ENCODE measurements at places on chromosomes 1 and 21.

GRCh38 chr1:40477678-40478053 lies 576 bp downstream of the ZFP69 start:
- no peak for DNase-seq

GRCh38 chr21:45131537-45131999 lies 57.2 kb downstream of the ADARB1 start:
- DNase-seq: no peak

DNA sequence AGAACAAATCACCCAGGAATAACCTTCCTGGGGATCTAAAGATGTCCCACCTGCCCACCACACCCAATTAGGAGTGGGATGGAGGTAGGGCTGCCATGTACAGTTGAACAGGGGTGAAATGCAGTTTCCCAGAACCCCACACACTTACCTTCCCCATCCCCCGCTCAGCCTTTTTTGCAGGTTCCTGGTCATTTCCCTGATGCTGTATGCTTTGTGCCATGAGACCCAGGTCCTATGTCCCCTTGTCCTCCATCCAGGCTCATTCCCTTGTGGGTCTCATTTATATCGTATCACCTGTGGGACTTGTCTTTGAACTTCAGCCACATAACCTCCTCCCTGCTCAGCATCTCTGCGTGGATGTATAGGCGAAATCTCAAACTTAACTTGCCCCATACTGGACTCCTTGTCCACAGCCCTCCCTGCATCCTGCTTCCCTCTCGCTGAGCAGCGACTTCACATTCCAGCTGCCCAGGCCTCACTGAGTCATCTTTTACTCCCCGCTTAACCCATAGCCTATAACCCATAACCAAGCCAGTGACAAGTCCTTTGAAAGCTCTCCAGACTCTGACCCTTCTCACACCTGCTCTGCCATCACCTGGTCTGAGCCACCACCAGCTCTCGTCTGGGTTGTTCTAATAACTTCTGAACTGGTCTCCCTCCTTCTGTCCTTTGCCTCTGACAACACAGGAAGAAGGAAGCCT lies 4.7 kb downstream of the LDLRAD2 start:
- no peak for DNase-seq

- DNase-seq: no peak
Observed at GRCh38 chr1:214236477-214236876, 44.5 kb upstream of the SMYD2 start.

DNA sequence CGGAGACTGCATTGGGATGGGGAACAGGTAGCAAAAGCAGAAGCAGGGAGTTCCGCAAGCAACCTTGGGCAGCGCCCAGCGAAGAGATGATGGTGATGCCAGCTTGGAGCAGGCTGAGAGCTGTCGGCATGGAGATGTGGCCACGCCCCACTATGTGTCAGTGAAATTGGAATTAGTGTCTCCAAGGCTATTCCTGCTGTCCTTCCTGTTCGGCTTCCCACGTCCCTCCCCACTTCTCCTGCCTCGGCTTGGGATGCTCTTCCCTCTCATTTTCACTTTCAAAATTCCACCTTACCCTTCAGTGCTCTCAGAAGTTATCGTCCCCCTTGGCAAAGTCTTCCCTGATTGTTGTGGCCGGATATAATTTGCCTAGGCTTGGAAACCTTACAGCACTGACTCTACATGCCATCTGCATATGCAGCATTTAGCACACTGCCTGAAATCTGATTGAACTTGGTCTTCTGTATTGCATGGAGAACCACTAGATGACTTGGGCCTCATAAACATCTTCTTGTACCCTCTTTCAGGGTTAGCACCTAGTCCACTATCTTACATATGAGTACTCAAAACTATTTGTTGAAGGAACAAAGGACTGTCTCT lies 270.7 kb upstream of the RUNX1 start:
- DNase-seq: no peak

GRCh38 chr1:109620401-109620791 lies 759 bp downstream of the AMPD2 start:
- DNase-seq: no peak

DNA sequence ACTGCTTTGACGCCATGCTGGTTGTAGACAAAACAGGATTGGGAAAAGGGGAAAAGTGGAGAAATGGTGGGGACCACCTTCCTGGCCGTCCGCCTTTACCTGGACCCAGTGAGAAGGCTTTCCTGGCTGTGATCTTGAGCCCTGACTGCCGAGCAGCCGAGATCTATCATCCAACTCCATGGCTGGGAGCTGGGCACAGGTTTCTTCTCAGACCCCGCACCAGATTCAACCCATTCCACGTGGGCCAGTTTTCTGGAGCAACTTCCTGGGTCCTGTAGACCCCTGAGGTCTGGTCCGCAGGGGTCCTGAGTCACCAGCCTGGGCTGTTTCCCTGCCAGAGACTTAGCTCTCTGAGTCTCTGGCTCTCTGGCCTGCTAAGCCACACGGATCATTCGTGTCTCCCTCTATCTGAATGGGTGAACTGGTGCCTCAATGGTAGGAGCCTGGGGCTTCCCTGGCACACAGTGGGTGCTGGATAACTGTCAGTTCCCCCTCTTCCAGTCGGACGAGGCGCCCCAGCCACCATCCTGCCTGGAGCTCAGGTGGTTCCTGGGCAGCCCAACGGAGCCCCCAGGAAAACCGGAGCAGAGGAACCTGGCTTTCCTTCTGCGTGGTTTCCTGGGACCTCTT lies 4.5 kb upstream of the NPHP4 start:
- DNase-seq: no peak

DNA sequence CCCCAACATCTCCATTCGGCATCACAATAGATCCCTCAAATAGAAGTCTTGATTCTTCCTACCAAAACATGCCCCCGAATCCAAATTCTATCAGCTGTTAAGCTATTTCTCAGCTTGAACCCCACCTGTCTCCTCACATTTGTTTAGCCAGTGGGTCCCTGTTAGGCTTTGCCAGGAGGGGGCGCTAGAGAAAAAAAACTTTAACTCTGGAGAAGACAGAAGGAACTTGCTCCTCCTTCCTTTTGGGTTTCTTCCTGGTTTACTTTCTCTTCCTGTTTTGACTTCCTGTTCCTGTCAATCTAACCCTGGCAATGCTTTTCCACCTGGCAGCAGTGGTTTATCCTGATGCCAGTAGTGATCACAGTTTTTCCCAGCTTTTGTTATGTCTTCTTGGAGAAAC lies 95.6 kb upstream of the KCNK1 start:
- no peak for DNase-seq

- no peak for DNase-seq
Observed at GRCh38 chr1:87179851-87180519, 148.7 kb upstream of the LMO4 start.

DNA sequence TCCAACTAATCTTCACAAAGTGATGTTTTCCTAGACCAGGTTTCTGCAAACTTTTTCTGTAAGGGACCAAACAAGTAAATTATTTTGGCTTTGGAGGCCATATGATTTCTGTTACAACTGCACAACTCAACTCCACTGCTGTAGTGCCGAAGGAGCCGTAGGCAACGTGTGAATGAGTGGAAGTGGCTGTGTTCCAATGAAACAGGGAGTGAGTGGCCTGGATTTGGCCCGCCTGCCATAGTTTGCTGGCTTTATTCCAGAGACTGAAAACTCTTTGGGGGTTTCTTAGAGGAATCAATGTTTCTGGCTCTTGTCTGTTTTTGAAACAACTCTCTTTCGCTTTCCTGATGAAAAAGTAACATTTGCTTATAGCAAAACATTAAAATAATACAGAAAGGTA lies 12.6 kb upstream of the ACTL8 start:
- no peak for DNase-seq

DNA sequence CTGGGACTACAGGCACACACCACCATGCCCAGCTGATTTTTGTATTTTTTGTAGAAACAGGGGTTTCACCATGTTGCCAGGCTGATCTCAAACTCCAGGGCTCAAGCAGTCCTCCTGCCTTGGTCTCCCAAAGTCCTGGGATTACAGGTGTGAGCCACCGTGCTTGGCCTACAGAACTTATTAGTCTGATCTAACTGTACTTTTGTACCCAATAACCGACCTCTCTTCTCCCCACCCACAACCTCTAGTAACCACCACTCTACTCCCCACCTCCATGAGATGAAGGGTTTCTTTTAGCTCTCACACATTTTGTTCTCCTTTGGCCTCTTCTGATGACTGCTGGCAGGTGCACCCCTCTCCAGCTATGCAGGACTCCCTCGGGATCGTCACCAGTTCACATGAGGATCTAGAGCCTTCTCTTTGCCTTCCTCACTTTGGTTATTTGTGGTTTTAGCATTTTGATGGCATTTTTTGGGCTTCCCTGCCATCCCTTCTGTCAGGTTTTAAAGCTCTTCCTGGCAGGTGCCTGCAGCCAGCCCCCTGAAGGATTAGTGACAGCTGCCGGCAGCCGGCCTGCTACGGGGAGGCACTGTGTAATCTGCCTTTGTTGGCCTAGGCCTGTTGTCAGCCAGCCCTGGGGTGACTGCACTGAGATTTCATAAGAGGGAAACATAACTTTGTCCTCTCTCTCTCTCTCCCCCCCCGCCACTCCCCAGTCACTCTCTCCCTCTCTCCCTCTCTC lies 99.8 kb upstream of the ATP1A1 start:
- no peak for DNase-seq

- no peak for DNase-seq
Observed at GRCh38 chr1:246680696-246681130, 43.5 kb upstream of the SCCPDH start.

- DNase-seq: no peak
Observed at GRCh38 chr21:38958940-38959691, 153.4 kb downstream of the ETS2 start.

GRCh38 chr1:89804642-89805237 lies 16.1 kb upstream of the LRRC8D start:
- DNase-seq: peak; percentile 38

DNA sequence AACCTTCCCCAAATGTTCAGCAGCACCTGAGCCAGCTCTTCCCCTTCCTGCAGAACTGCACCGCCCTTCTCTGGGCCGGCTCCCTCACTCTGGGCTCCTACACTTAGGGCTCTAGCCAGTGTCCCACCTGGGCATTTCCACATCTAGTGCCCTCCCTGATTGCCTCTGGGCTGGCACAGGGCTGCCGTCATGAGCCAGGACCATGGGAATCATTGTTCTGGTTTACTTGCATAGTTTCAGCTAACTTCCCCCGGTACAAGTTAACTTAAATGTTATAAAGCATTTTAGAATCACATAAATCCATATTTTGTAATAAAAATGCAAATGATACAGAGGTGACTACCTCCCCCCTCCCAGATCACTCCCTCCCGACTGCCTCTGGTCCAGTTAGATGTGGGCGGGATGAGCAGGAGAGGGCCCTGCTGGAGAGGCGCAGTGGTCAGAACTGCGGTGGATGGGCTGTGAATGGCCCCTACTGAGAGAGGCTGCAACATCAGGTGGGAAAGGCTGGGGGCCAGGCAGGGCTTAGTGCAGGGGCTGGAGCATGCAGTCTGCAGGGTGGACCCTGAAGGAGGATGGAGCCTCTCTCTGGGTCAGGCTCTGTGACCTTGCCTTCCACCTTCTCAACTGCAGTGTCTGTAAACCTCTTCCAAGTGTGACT lies 371.4 kb upstream of the C1orf174 start:
- DNase-seq: no peak

DNA sequence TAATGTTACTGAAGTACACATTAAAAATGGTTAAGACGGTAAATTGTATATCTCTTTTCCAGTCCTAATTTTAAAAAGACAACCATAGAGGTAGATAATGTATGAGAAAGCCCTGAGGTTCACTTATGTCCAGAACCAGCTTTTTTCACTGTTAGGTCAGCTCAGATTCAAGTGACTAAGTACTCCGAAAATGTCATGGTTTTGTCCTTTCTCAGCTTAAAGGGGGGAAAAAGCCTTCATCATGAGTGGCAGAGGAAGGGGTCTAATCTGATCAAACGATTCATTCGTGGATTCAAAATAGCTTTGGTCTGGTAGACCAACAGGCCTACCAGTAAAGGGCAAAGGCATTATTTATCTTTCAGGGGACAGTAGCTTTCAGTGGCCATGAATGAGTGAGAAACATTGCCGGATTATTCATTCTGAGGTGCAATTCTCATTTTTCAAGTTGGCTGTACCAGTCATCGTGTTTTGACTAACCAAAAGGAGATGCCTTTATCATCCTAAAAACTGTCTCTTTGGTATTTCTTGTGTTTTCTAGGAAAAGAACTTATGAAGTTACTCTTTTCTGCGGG lies 208.4 kb downstream of the HHIPL2 start:
- DNase-seq: no peak

GRCh38 chr1:231315887-231316286 lies 21.8 kb downstream of the EXOC8 start:
- no peak for DNase-seq

DNA sequence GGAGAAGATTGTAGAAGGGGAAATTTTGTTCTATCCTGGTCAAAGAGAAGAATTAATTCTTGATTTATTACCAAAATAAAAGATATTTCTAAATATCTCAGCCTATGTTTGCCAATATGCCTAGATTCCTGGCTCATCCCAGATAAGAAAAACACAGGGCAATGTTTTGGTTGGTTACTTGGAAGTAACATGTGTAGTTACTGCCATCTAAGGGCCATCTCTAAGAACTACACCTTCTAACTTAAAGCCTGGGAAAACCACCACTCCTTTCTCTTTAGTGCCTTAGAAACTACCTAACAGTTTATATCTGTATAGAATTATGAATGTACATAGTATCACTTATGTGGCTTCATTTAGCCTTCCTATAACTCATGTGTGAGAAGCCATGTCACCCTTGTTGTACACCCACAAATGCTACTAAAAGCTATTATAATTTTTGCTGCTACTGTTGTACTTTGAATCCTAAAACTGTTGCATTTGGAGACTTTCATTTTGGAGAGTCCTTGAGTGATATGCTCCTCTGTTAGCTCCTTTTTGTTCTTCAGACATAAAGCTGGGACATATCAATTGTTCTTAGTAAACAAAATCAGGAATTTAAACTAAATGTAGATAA lies 4.5 kb downstream of the AIM2 start:
- no peak for DNase-seq

DNA sequence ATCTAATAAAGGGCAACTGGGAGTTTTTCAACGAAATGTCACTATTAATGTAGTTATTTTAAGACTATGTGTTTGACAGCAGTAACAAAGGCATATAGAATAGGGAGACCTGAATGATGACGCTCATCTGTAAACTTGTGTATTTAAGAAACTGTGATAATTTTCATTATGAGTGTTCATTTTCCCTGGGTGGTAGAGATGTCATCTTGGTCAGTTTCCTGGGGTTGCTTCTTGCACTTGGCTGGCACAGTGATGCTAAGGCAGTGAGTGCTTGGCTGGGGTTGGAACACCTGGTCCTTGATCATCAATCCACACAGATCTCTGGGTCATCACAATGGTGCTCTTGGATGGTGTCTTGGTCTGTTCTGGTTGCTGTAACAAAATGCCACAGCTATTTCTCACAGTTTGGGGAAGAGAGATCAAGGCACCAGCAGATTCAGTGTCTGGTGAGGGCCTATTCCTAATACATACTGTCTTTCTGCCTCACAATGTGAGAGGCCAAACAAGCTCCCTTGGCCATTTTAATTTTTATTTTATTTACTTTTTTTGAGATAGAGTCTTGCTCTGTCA lies 7.9 kb upstream of the SMYD2 start:
- DNase-seq: no peak

GRCh38 chr1:153616917-153617311 lies 789 bp upstream of the S100A14 start:
- no peak for DNase-seq
